ENCODE measurements at places on chromosomes 5 and 9.

DNA sequence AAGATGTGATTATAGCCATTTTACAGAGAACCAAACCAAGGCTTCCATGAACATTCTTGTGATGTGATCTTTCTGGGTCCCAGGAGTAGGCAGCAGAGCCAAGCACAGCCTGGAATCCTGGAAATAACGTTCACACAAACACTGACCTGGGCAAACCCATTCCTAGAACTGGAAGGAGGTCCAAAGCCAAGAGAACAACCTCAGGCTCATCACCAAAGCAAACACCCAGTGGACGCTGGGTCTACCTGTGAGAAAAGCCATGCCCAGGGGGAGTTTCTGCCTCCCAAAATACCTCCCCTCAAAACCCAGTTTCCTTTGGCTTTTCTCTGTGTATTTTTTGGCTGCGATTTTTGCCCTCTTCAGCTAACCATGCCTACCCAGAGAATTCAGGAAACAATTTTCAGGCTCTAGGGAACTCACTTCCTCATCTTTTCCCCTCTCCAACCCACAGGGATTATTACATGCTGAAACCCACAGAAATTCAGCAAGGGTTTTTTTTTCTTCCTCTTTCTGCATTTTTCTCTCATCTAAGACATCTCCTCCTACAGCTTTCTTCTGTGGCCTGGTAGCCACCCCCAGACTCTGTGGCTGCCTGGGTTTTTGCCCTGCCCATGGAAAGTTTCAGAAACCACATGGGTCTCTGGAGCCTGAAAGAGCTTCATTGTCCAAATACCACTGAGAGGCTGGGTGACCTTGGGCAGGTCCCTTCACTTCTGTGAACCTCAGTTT is 75.0 kb downstream of the TNC start:
- DNase-seq: peak; percentile 6

DNA sequence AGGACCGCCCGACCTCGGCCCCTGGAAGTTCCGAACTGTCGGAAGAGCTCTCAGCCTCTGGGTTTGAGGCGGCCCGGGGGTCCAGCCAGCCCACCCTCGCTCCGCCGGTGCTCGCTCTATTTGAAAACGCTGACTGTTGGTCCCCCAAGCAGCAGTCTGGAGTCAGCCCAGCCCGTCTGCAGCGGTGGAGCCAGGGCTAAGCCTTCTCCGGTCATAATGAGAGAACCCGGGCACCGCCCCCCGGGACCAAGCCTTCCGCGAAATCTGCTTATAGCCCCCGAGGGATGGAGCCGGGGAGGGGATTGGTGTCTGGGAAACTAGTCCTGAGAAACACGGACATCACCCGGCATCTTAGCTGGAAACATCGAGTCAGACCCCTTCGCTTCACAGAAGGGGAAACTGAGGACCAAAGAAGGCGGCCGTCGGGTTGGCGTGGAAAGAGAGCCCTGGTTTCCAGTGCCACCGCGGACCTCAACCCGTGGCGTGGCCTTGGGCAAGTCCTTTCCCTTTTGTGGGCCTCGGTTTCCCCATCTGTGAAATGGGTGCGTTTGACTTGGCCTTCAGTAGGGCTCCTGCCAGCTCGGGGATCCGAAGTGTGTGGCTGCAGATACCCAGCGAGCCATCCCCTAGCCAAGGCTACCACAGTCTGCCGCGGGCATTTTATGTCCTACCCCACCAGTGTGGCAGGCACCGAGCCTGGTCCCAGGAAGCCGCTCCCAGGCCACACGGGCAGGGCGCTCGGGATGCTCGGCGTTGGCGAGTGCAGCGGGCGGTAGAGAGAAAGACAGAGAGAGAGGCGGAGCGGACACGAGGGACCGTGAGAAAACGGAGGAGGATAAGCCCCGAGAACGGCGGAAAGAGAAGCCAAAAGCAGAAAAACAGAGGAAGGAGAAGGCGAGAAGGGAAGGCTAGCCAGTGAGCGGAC is 857 bp downstream of the ADAM19 start:
- DNase-seq: peak; percentile 18

- DNase-seq: no peak
Measured at GRCh38 chr9:89008055-89008743, 16.9 kb downstream of the S1PR3 start.

- no peak for DNase-seq
Measured at GRCh38 chr9:92968081-92968480, 20.8 kb downstream of the FGD3 start.

DNA sequence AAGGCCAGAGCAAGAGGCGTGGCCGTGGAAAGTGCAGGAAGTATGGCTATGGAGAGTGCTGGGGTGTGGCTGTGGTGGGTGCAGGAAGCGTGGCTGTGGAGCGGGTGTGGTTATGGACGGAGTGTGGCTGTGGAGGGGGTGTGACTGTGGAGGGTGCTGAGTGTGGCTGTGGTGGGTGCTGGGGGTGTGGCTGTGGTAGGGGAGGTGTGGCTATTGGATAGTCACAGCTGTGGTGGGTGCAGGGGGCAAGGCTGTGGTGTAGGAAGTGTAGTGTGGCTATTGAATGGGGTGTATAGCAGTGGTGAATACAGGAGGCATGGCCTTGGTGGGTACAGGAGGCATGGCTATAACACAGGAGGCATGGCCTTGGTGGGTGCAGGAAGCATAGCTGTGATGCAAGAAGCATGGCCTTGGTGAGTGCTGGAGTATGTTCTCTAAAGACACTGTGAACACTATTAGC is 40.8 kb upstream of the SPATA31C2 start:
- DNase-seq: peak; percentile 23

DNA sequence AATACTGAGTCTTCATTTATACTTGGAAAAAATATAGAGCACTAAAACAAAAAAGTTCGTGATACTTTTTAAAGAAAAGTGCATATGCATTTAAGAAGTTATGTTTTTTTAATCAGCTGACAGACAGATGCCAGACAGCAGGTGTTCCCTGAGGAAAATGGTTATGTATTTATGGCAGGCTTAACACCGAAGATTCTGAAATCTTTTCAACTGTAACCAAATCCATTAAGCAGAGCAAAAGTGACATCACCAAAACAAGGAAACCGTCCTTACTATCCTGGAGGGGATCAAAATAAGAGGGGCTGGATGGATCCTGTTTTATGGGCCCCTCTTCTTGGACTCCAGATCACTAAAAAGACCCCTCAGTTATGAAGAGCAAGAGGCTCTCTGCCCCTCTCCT is 404.9 kb upstream of the ADAMTS16 start:
- no peak for DNase-seq

- DNase-seq: no peak
Measured at GRCh38 chr5:42612750-42613366, 143.8 kb upstream of the CCDC152 start.

Data from hematopoietic multipotent progenitor cell treated with erythropoietin and hydrocortisone succinate and interleukin-3 and kit ligand, for 6 days (in vitro differentiated cells).